ENCODE measurements at places on chromosomes 16 and 17.

DNA sequence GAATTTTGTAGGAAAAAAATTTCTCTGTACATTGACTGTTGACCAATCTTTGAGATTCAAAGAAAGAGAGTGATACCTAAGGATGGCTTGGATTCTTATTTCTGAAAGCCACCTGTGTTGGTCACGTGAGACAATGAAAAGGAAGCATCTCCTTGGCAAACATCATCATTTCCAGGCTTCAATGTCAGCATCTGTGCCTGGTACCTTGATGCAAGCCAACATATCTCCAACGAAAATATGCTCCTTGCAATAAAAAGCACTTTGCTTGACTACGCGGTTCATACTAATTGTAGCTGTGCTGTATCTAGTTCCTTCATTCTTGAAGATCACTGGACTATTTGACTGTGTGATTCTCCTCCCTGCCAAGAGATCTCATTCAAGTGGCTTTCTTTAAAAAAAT, 503.4 kb upstream of the PSMD7 start:
- DNase-seq, result no peak

DNA sequence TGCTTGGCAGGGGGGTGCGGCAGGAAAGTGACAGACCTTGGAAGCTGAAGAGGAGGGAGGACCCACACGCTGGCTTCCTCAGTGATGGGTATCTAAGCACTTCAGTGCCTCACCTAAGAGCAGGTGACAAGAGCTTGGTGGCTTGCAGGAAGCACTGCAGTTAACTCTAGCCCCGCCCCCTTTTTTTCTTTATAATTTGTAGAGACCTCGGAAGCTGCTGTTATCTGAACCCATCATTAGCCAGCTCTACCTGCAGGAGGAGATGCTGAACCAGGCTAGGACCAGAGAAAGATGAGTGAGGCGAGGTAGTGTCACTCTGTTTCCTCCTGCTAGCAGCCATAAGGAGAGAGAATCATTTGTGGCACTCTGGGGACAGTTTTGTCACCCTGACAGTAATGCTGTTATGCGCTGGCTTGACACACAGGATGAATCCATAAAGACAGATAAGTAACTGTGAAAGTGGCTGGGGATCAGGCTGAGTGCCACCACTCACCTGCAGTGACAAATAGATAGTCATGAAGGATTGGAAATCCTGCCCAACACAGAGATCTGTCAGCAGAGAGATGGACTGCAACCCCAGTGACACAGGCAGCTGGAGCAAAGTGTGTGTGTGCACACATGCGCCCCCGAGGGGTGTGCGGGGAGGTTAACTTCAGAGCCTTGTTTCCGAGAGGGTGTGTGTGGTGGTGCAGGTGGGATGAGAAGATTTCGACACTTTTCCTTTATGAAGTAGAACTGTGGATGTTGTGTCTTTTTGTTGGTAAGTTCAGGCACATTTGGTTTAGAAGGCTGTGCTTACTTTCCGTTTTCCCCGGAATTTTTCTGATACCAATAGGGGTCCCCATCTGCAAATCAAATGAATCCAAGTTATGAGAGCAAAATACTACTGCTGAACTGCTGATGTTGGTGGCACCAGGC, 224.0 kb downstream of the IRX3 start:
- no peak for DNase-seq

DNA sequence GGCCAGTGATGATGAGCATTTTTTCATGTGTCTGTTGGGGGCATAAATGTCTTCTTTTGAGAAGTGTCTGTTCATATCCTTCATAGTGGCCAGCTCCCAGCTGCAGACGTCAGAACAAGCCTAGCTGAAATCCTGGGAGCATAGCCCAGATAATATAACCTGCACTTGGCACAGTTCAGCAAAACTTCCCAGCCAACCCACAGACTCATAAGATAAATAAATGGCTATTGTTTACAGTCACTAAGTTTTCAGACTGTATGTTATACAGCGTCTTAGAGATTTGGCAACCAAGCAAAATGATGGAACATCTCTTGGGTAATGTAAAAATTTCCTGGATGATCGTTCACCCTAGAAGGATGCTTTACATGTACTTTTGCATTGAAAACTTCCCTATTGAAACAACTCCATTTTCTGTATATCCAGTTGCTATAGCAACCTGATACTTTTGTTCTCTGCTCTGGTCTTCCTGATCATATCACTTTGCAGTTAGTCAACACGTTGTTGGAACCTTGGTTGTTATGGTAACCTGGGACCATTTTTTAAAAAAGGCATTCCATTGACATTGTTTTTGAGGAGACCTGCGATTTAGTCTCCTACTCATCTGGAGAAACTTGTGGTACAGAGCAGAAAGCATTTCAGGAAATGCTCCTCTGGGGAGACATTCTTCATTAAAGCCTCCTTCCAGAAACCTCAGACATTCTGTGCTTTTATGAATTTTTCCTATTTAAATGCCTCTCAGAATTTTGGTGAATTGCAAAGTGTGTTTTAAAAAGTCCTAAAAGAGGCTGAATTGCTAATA, 378.7 kb downstream of the HS3ST4 start:
- DNase-seq, result no peak

- no peak for DNase-seq
Measured at GRCh38 chr17:52660692-52661091, 502.2 kb upstream of the CA10 start.

DNA sequence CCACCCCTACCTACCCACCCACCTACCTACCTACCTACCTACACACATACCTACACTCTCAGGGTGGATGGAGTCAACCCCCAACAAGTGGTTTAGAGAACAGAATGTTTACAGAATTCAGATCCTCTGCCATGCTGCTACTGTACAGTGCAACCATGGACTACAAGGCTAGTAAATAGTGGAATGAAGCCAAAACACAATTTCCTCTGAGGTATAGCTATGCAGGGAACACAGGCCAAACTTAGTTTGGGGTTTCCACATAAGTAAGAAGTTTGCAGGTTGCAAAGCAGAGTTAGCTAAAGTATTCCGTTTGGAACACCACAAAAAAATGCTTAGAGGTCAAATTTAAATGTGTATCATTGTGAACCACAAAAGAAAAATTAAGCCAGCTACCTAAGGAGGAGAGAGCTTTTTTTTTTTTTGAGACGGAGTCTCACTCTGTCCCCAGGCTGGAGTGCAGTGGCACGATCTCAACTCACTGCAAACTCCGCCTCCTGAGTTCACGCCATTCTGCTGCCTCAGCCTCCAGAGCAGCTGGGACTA, 2.7 kb upstream of the AP1G1 start:
- no peak for DNase-seq

DNA sequence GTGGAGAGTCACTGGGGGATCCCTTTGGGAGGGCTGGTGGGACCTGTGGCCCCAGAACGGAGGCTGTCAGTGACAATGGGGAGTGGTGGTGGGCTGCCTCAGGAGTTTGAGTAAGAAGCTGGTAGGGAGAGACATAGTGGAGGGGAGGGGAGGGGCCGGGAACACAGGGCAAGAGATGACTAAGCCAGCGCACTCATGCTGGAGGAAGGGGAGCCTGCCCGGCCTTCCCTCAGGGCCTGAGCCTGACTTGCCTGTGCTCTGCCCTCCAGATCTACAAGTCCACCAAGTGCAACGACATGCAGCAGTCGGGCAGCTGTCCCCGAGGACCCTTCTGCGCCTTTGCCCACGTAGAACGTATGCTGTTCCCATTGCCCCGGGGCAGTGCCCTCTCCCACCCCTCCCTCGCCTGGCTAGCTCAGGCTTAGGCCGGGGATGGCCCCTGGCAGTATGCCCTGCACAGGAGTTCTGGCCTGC, 29.3 kb downstream of the UNC13D start:
- no peak for DNase-seq

DNA sequence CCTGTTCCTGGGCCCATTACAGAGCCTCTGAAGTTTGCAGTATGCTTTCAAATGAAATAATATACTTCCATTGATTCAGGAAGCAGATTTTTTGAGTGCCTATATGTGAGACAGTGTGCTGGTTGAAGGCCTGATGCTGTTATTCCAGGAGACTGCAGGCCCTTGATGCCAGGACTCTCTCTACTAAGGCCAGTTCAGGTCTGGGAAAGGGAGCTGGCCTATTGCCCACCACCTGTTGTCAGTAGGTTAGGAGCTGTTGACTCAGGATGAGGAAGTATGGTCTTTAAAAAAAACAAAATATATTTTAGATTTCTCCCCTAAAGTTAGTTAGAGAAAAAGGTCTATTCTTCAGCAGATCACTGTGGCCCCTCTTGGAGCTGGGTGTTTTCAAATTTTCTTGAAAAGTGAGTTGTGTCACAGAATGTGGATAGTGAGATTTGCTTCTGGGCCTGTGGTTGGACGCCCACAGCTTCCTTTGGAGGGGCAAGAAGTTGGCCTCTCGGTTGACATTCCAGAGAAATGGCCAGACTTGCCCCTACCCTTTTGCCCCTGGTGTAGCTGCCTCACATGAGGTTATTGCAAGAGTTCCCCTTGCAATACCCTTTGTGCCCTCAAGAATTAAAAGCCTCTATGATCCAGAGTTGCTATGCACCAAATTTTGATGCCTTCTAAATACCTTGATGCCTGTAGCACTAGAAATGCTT, 7.9 kb downstream of the ESRP2 start:
- no peak for DNase-seq

GRCh38 chr16:76683051-76683450, 405.9 kb downstream of the CNTNAP4 start:
- no peak for DNase-seq

- DNase-seq, result peak; percentile 71
Measured at GRCh38 chr16:87850009-87851006, 19.0 kb downstream of the SLC7A5 start.

DNA sequence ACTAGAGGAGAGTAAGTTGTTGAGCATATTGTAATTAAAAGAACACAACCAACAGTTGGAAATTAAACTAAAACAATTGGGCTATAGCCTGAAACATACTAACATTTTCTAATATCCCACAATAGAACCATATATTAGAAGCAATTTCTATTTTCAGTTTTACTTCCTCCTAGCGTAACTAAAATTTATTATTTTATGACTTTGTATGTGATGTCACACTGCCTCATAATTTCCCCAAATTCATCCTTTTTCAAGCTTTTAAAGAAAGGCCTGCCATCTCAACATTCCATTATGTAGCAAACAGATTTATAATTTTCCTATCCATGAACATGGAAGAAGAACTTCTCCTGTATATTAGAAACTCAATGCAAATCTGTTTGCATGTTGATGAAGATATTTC, 110.2 kb downstream of the HS3ST3A1 start:
- no peak for DNase-seq

GRCh38 chr17:77590951-77591735, 367.4 kb upstream of the TNRC6C start:
- DNase-seq, result no peak

- DNase-seq, result peak; percentile 69
Measured at GRCh38 chr17:80891397-80892018, 100.1 kb upstream of the CHMP6 start.

DNA sequence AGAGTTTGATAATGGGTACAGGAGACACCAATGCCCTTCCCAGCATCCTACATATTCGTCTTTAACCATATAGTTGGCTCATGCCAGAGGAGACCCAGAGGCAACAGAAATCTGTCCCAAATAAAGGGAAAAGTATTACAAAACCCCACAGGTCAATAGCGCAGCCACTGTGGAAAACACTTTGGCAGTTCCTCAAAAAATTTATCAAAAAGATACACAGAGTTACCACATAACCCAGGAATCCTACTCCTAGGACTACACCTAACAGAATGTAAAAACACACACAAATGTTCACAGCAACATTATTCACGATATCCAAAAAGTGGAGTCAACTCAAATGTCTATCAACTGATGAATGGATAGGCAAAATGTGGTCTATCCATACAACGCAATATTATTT, 135.8 kb downstream of the CEP112 start:
- DNase-seq, result no peak

GRCh38 chr17:15453246-15453645, 14.2 kb downstream of the CDRT4 start:
- no peak for DNase-seq

GRCh38 chr17:2282297-2282873, 21.2 kb downstream of the SMG6 start:
- no peak for DNase-seq

DNA sequence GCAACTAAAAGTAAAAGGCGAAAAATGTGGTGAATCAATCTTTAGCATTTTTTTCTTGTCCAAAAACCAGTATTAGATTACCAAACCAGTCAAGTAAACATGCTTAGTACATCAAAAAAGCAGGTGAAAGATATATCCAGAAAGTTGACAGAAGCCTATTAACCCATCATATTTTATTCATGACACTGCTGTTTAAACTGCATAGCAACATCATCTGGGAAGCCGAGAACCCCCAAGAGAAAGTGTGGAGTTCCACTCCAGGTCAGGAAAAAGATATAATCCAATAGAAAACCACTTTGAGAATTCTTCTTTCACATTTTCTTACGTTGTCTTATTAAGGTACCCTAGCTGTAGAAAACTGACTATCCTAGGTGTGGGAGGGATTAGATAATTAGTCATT, 466.8 kb upstream of the CDH8 start:
- DNase-seq, result no peak

DNA sequence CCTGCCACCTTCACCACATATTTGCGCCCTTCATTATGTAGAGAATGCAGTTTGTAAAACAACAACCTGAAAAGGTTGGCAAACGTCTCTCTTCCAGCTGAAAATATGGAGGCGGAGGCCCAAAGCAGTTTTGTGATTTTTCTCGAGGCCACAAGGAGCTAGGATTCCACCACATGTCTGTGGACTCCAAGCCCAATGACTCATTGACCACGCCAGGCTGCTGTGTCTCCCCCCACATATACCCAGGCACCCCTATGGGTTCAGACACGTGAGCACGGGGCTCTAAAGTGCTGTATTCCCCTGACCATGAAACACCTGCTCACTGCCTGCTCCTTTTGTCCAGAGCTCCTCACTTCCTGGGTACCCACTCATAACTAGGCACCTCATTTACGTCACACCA, 121.4 kb upstream of the CDH5 start:
- DNase-seq, result no peak

GRCh38 chr16:56682703-56683397, 580 bp downstream of the MT1X start:
- DNase-seq, result no peak

DNA sequence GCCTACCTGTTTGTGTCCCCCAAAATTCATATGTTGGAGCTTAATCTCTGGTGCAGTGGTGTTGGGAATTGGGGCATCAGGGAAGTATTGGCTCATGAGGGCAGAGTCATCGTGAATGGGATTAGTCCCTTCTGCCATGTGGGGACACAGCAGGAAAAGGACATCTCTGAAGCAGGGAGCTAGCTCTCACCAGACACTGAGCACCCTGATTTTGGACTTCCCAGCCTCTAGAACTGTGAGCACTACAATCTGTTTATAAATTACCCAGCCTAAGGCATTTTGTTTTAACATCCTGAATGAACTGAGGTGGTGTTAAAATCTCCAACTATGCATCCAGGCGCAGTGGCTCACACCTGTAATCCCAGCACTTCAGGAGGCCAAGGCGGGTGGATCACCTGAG, 206.0 kb downstream of the SEC14L1 start:
- no peak for DNase-seq

DNA sequence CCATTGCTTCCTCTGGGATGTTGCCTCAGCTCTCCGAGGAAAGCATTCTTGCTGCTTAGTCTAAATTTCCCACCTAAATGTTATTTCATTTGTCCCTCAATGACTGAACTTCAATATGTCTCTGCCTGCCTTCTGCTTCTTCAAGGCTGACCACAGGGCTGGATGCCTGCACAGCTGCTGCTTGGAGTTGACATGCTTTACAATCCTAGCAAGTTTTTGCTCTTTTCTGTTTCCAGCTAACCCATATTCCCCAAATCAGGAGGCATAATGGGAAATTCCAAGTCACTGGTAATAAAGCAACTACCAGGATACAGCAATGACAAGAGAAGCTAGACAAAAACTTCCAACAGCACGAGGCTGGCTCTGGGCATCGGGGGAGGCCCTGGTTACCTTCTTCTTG, 48.9 kb downstream of the GTF3C1 start:
- DNase-seq, result no peak

Data from T follicular helper cell (primary cell).